Suprapubic skin (tissue), 4 donors: ENCODE measurements at places on chromosomes 6 and 20. TPM values are rescaled to one million over a fixed set of nuclear protein-coding genes. Genes with fewer than 3 reads are reported as not detected.
A peak's percentile ranks its signal among the peaks of the same experiment; 100 is the strongest.

- H3K4me1 ChIP-seq = no peaks in the 10 kb centered on the region
- no peaks in the 10 kb centered on the region for H3K36me3 ChIP-seq
- no peak overlapping the region for H3K27ac ChIP-seq
- no peaks in the 10 kb centered on the region for H3K27me3 ChIP-seq
Observed at GRCh38 chr6:11339380-11339779, 106.9 kb upstream of the NEDD9 start.

The ZNF831 gene
- 0.16 TPM for total RNA-seq

The OSTM1 gene
- total RNA-seq = 26.9 TPM

DNA sequence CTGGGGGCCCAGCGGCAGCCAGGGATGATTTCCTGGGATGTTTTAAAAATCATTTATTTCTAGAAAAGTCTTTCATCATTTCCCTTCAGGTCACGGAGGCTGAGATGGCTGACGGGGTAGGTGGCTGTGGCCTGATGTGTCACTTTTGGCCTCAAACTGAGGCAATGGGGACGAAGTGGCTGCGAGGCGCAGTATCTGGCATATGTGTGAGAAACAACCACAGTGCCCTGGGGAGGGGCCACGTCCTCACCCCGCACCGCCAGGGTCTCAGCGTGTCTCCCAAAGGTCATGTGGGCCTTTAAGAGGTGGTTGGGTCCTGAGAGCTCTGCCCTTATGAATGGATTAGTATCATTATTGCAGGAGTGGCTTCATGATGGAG, 120.0 kb downstream of the CEBPB start:
- peaks cover 62% of the 10 kb centered on the region for H3K4me1 ChIP-seq
- DNase-seq = no peak
- no peaks in the 10 kb centered on the region for H3K27me3 ChIP-seq
- no peak overlapping the region for H3K27ac ChIP-seq

- H3K36me3 ChIP-seq = no peaks in the 10 kb centered on the region
- no peak for DNase-seq
- H3K4me1 ChIP-seq = no peaks in the 10 kb centered on the region
- H3K27me3 ChIP-seq = no peaks in the 10 kb centered on the region
Observed at GRCh38 chr6:98470821-98471220, 363.6 kb upstream of the POU3F2 start.

DNA sequence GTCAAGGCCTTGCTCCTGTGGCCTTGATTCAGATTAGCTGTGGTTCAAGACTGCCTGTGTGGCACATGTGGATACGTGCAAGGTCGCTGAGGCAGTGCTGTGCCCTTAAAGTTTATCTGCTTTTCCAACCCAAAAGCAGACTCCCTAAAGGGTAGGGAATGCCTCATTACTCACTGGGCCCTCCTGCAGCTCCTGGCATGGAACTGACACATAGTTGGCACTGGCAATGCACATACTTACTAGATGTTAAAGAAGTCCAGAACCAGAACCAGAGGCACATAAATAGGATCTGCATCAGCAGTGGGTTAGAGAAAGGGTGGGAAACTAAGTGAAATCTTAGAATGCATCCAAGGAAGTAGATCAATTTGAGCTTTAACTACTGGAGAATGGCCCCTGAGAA, 90.6 kb upstream of the MLN start:
- H3K4me1 ChIP-seq = peaks cover 13% of the 10 kb centered on the region
- no peak overlapping the region for H3K4me3 ChIP-seq
- no peak for DNase-seq

DNA sequence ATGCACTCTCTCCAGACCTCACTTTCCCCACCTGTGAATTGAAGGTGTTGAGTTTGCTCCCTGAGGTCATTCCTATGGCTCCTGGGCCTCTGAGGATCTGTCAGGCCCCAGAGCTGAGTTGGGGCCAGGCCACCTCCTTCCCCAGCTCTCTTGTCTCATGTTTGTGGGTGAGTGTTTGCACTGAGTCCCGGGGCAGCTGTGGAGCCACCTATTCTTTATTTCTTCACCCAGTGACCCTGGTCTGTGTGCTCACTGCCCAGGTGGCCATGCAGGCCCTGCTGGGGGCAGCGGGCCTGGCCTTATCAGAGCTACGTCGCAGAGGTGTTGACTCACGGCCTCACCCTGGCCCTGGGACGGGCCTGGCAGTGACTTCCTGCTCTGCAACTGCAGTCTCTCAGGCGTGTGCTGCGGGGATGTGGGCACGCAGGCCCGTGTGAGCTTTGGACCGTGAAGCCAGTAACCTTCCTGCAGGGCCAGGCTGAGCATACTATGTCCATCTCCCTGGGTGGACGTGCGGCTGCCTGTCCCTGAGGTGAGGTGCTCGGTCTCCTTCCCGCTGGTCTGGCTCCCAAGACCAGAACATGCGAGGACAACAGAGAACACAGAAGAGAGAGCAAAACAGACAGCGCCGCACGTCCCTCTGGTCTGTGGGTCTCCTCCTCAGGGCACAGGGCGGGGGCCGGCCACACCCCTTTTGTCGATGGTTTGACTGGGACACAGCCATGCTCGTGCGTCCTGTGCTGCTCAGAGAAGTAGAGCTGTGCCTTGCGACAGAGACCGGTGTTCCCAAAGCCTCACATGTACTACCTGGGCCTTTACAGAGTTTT, 12.1 kb downstream of the TMEM181 start:
- H3K27ac ChIP-seq = peak overlapping the region; percentile 7
- H3K4me1 ChIP-seq = peaks cover 18% of the 10 kb centered on the region
- DNase-seq = no peak
- no peak overlapping the region for H3K4me3 ChIP-seq
- no peaks in the 10 kb centered on the region for H3K27me3 ChIP-seq

- H3K4me1 ChIP-seq = no peaks in the 10 kb centered on the region
- DNase-seq = no peak
- H3K27ac ChIP-seq = no peak overlapping the region
- H3K4me3 ChIP-seq = no peak overlapping the region
Observed at GRCh38 chr6:39908838-39909583, 25.3 kb downstream of the MOCS1 start.

DNA sequence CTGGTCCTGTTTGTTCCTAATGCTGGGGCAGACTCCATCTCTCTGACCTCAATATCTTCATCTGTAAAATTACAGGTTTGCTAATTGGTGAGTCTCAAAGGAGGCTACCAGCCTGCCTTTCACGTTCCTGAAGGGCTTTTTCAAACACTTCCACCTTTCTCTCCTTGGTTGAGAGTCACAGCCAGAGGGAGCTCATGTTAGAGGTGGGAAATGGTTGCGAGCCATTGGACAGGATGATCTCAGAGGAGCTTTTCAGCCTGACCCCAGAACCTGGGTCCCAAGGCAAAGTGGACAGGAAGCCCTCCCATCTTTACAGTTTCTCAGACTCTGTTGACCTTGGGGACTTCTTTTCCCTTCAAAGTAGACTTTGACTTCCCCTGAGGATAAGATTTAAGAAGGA, 37.6 kb downstream of the NDUFAF5 start:
- H3K36me3 ChIP-seq = peaks cover 13% of the 10 kb centered on the region
- H3K27me3 ChIP-seq = no peaks in the 10 kb centered on the region
- H3K27ac ChIP-seq = no peak overlapping the region
- DNase-seq = no peak

DNA sequence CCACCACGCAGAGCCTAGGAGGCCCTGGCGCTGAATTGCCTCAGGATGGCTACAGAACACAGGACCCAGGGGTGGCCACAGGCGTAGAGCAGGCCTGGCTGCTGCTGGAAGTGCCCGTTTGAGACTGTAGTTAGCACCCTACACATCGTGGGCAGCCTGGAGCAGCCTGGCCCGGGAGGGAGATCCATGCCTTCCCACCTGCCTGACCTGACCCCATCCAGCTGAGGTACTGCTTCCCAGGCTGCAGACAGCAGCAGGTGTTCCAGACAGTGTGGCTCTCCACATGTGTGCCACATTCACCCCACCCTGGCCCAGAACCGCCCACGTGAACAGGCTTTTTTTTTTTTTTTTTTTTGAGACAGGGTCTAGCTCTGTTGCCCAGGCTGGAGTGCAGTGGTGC, 20.9 kb upstream of the MAP1LC3A start:
- H3K4me3 ChIP-seq = no peak overlapping the region
- no peaks in the 10 kb centered on the region for H3K4me1 ChIP-seq
- peaks cover 88% of the 10 kb centered on the region for H3K36me3 ChIP-seq
- no peak for DNase-seq

The RBBP8NL gene
- 3.7 TPM for total RNA-seq

The MCCD1 gene
- total RNA-seq = not detected

- H3K27ac ChIP-seq = no peak overlapping the region
- peaks cover 77% of the 10 kb centered on the region for H3K27me3 ChIP-seq
- H3K4me1 ChIP-seq = no peaks in the 10 kb centered on the region
- H3K36me3 ChIP-seq = no peaks in the 10 kb centered on the region
Observed at GRCh38 chr20:63120808-63121090, 95.2 kb downstream of the YTHDF1 start.

DNA sequence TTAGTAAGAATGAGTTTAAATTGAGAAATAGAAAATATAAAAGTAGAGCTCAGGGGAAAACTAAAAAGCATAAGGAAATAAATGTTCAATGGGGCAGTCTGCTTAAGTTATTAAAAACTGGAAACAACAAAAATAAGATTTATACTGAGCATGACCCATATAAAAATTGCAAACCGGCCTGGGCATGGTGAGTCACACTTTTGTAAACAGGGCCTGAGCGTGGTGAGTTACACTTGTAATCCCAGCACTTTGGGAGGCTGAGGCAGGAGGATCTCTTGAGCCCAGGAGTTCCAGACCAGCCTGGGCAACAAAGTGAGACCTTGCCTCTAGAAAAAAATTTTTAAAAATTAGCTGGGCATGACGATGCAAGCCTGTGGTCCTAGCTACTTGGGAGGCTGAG, 74.6 kb downstream of the TMEM244 start:
- DNase-seq = no peak
- H3K27ac ChIP-seq = no peak overlapping the region
- no peaks in the 10 kb centered on the region for H3K36me3 ChIP-seq

DNA sequence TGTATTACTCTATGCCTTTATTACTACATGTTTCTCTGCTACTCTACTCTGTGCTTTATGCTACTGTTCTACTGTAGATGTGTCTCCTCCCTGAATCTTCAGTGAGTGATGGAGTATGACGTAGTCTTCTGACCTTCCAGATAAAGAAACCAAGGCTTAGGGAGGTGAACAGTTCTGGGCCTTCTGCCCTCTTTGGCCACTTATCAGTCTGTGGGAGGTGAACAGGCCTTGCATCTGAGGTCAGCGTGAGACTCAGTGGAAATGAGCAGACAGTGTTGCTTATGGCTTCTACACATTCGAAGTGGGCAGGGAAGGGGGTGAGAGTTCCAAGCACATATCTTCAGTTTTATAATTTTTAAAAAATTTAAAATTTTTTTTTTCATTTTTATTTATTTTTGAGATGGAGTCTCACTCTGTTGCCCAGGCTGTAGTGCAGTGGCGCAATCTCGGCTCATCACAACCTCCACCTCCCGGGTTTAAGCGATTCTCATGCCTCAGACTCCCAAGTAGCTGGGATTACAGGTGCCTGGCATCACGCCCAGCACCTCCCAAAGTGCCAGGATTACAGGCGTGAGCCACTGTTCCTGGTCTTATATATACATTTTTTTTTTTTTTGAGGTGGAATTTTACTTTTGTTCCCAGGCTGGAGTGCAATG, 24.2 kb downstream of the MYBL2 start:
- H3K4me3 ChIP-seq = no peak overlapping the region
- DNase-seq = no peak
- no peaks in the 10 kb centered on the region for H3K27me3 ChIP-seq
- H3K36me3 ChIP-seq = no peaks in the 10 kb centered on the region
- no peaks in the 10 kb centered on the region for H3K4me1 ChIP-seq

The FRMD1 gene
- 0.83 TPM for total RNA-seq

The ARHGAP40 gene
- total RNA-seq = 35.8 TPM

- DNase-seq = no peak
- H3K4me3 ChIP-seq = no peak overlapping the region
- H3K27ac ChIP-seq = no peak overlapping the region
Observed at GRCh38 chr6:53938810-53939209, 144.0 kb downstream of the LRRC1 start.

GRCh38 chr20:8321001-8321400, 188.9 kb downstream of the PLCB1 start:
- no peaks in the 10 kb centered on the region for H3K36me3 ChIP-seq
- H3K27me3 ChIP-seq = no peaks in the 10 kb centered on the region
- no peak for DNase-seq
- no peak overlapping the region for H3K27ac ChIP-seq
- H3K4me1 ChIP-seq = no peaks in the 10 kb centered on the region
- H3K4me3 ChIP-seq = no peak overlapping the region

DNA sequence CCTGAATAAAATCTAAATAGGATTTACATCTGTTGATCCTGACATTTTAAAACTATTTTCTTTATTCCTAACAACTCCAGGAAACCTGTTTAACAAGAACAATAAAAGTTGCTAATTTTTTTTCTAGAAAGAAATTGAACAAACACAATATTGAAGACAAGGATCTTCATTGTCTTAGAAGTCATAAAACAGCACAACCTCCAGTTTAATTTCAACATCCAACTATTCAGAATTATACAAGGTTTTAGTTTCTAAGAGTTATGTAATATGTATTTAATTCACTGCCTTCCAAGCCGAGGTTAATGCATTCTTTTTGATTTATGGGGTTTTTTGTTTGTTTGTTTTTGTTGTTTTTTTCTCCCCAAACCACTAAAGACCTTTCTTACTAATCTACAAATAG, 7.2 kb downstream of the BMP5 start:
- DNase-seq = no peak
- no peaks in the 10 kb centered on the region for H3K27me3 ChIP-seq
- no peak overlapping the region for H3K4me3 ChIP-seq
- H3K27ac ChIP-seq = no peak overlapping the region

The CCN5 gene
- 135 TPM for total RNA-seq

The CST2 gene
- total RNA-seq = not detected

The LHFPL5 gene
- not detected for total RNA-seq

GRCh38 chr6:88480816-88481215, 314.7 kb upstream of the CNR1 start:
- no peaks in the 10 kb centered on the region for H3K27me3 ChIP-seq
- no peak overlapping the region for H3K4me3 ChIP-seq
- no peak overlapping the region for H3K27ac ChIP-seq
- no peak for DNase-seq

The POM121L2 gene
- not detected for total RNA-seq

- peaks cover 3% of the 10 kb centered on the region for H3K36me3 ChIP-seq
- H3K4me3 ChIP-seq = no peak overlapping the region
- DNase-seq = no peak
- H3K27me3 ChIP-seq = no peaks in the 10 kb centered on the region
Observed at GRCh38 chr20:17651129-17651759, 30.8 kb downstream of the RRBP1 start.

The TNF gene
- total RNA-seq = 1.4 TPM

The GPX5 gene
- total RNA-seq = not detected

GRCh38 chr6:45375449-45375848, 2.3 kb downstream of the SUPT3H start:
- H3K27me3 ChIP-seq = no peaks in the 10 kb centered on the region
- peaks cover 12% of the 10 kb centered on the region for H3K4me1 ChIP-seq
- no peak overlapping the region for H3K4me3 ChIP-seq
- no peak overlapping the region for H3K27ac ChIP-seq
- no peak for DNase-seq

GRCh38 chr20:52160049-52160570, 31.5 kb downstream of the ZFP64 start:
- DNase-seq = no peak
- H3K4me3 ChIP-seq = no peak overlapping the region
- no peaks in the 10 kb centered on the region for H3K4me1 ChIP-seq
- H3K27me3 ChIP-seq = no peaks in the 10 kb centered on the region
- peaks cover 75% of the 10 kb centered on the region for H3K36me3 ChIP-seq
- H3K27ac ChIP-seq = no peak overlapping the region
